ENCODE measurements at places on chromosomes 16 and 17.

DNA sequence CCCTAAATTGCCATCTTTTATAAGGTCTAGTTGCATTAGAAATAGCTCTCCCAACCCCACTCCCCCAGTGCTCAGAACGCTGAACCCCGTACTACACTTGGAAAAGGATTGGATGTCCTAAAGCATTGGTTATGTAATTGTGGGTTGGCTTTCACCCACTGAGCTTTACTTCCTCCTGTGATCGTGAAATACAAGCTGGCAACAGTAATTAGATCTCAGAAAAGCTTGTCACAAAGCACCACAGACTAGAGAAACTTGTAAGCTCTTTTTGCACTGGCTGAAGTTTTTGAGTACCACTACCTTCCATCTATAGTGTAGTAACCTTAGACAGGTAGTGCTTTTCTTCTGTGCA, 54.4 kb downstream of the SIAH1 start:
- no peak for DNase-seq

GRCh38 chr17:70716551-70716950, 547.2 kb downstream of the KCNJ2 start:
- no peak for DNase-seq

DNA sequence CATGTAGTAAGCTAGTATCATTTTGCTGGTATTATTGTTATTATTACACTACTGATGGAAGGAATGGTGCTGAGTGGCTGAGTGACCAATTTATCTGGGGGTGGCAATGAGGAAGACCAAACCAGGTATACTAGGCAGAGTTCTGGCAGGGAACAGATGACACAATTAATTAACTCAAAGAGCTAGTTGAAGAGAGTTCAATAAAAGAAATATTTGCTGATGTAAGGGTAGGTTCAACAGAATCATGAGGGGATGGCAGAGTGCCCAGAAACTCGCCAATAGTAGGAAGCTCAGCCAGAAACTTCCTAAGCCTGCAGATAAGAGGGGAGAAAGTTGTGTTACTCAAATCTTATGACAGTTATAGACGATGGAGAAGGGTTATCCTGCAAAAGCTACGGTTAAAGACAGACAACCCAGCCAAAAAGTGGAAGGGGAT, 352.5 kb downstream of the KCNJ2 start:
- no peak for DNase-seq

DNA sequence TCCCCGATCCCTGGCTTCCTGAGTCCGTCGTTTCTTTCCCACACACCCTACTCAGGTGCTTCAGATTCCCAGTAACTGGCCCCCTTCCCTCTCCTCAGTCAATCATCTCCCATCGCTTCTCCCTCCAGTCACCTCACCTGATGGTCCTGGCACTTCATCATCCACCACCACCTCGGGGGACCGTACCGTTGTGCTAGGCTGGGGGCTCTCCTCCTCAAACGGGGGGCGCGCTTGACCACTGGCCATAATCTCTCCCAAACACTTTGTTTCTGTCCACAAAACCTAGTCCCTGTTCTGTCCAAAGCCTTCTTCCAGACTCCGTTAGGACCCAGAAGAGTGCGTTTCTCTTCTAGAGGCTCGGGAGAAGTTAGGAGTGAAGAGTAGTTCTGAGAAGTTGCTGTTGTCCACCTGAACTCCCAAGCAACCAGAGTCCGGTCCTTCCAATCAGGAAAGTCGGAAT, at the start of gene SPDYE4:
Gene SPDYE4, minus strand, starts transcription at position 410 of the 460 bp plus-strand sequence. Its CDS starts 164 bp downstream, at position 246.
- DNase-seq: no peak

DNA sequence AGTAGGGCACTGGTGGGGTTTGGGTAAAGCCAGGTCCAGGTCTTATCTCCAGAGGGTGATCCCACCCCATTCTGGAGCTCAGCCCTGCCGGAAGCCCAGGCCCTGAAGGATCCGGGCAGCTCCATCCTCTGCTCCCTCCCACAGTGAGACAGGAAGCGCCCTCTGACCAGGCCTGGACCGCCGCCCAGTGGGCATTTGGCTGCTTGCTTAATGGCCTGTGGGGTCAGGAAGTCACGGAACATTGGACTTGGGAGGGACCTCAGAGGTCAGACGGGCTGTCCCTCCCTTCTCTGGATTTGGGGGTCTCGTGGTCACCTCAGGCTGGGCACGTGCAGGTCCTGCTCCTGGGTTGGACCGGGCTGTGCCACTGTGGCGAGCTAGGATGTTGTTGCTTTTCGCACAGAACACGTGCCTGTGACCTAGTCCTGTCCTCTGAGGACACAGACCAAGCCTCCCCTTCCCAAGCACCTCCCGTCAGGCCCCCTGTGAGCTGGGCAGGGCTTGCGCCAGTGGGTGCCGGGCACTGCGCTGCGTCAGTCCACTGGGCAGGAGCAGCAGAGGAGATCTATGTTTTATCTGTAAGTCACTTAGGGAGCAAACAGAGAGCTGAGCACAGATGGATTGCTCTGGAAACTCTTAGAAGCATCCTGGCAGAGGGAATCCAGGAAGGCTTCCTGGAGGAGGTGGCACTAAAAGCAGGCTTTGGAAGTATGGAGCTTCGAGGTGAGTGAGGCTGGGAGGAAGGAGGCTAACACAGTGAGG, 49.4 kb upstream of the GSE1 start:
- no peak for DNase-seq

All from omental fat pad (tissue), 4 donors.